Large intestine (tissue), 12 donors: ENCODE measurements at places on chromosomes 12 and 14.

DNA sequence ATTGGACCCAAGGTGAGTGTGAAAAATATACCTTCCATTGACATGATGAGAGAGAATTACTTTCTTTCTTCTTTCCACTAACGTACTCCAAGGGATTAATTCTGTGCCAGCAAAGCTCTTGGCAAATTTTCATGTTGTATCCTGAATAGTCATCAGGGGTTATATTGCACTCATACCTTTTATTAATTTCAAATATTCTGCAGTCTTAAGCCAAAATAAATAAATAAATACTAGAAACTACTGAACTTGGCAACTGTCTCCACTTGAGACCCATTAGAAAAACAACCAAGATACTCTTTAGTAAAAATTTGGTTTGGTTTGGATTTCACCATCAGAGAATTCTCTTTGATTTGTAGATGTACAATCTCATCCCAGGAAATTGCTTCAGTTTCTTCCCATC, 22.1 kb upstream of the CLEC14A start:
- DNase-seq = no peak

GRCh38 chr14:73239393-73240241, 2.3 kb downstream of the PAPLN start:
- no peak for DNase-seq

DNA sequence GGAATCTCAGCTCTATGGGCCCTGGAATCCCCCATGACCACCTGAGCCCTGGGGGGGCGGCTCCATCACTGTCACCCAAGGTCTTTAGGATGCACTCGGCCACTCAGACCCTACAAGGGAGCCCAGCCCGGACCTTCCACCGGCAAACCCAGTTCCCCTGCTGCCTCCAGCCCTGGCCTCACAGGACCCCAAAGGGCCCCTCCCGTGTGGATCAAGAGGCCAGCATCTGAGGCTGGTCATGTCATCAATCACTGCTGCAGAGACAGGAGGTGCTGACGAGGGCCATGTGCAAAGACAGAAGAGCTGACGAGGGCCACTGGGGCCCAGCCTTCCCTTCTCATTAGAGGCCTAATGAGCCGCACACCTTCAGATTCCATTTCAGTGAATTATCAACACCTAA, 39.0 kb upstream of the SFSWAP start:
- no peak for DNase-seq

DNA sequence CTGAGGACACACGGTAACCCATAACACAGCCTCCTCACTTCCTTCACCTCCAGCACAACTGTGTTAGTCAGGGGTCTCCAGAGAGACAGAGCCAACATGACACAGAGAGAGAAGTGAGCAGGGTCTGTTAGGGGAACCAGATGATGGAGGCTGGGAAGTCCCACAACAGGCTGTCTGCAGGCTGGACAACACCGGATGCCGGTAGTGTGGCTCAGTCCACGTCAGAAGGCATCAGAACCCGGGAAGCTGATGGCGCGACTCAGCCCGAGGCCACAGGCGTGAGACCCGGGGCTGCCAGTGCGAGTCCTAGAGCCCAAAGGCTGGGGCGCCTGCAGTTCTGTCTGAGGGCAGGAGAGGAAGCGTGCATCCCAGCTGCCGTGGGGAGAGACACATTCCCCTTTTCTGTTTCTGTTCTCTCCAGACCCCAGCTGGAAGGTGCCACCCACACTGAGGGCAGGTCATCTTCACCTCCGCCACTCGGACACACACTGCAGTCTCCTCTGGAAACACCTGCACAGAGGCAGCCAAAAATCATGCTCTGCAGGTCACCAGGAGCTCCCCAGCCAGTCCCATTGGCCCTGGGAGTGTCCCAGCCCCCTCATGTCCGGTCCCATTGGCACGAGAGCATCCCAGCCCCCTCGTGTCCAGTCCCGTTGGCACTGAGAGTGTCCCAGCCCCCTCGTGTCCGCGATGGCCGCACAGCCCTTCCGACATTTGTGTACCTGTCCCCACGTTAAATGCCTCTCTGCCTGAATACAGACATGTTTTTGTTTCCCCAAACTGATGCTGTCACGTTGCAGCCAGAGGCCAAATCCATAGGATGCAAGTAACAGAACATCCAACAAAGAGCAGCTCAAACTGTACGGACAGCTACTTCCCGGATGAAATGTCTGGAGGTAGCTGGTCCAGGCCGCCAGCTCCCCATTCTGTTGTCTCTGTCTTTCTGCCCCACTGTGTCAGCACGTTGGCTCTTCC, 7.9 kb upstream of the FBRSL1 start:
- no peak for DNase-seq

GRCh38 chr12:110746550-110746949, 3.9 kb upstream of the PPP1CC start:
- no peak for DNase-seq

DNA sequence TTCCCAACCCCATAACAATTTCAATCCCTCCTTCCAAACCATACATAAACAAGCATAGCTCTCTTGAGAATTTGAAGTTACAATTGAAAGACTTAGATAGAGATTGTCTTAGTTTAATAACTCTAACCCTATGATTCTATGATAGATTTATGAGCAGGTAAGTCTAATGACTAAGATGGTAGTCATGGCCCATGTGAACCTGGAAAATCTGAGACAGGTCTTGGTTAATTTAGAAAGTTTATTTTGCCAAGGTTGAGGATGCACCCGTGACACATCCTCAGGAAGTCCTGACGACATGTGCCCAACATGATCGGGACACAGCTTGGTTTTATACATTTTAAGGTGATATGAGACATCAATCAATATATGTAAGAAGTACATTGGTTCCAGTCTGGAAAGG, 248.8 kb downstream of the KCNH5 start:
- no peak for DNase-seq

- no peak for DNase-seq
Observed at GRCh38 chr14:105841022-105842009, 314.9 kb downstream of the TMEM121 start.

GRCh38 chr14:73233564-73233963, 3.7 kb upstream of the PAPLN start:
- no peak for DNase-seq

DNA sequence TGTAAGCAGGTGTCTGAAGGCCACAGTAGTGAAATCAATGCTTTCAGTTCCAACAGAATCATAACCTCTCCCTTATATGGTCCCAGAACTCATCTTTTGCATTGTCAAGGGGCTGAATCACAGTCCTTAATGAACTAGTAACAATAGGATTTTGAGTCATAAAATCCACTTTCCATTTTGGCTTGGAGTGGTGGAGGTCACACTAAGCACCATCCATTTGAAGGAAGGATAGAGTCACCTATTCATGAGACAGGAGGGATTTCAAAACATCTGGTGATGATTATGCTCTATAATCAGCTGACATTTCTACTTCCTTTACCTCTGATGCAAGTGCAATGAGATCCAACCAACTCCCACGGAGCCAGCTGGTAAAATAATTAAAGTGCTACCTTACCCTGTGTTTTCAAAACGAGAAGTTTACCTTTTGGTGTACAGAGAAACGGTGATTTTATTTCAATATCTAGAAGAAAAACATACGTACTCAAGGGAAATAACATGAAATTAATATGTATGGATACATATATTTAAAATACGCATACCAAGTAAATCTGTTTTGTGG, 59.1 kb downstream of the TMEM132D start:
- no peak for DNase-seq

DNA sequence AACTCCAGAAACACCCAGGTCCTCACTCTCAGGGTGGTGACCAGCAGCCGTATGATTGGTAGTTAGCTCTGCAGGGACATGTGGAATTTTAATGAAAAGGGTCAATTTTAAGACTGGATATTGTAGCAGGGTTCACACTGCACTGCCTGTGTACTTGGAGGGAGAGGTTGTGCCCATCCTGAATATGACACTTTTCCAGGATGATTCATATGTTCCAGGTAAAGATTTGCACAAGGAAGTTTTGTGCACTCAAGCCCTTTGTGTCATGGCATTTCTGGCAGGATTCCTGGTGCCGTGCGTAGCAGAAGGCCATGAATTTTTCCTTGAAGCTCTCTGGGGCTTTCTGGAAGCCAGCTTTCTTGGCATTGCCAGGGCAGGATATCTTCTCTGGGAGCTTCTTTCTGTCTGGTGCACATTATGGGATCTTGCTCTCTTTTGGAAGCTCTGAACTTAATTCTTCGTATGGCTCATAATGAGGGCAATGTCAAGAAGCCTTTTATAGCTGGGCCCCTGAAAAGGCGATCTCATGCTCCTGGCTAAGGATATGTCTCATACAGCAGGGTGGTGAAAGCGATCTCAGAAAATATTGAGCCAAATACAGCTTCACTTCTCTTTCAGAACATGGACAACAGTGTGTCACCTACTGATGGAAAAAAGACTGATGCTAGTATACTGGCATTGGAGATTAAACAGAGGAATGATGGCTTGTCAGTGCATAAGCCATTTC, 1133.9 kb downstream of the AACS start:
- DNase-seq = no peak

- DNase-seq = no peak
Observed at GRCh38 chr14:21077672-21078071, 7.6 kb downstream of the ARHGEF40 start.

GRCh38 chr14:96221109-96221650, 16.5 kb downstream of the BDKRB2 start:
- no peak for DNase-seq

DNA sequence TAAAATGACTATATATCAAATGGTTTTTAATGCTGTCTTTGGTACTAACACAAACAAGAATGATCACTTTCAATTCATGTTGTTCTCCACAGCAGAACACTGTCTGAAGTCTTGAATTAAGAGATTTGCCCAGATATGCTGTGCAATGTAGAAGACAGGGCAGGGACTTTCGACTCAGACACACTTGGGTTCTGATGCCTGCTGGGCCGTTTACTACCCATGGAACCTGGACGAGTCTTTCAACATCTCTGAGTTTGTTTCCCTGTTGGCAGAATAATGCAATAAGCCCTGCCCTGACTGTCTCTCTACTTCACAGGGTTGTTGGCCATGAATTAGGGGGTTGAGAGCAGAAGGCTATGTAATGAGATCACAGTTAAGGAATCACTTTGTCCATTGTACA, 162.6 kb upstream of the TMPO start:
- no peak for DNase-seq

- no peak for DNase-seq
Observed at GRCh38 chr14:40494483-40494882, 1062.2 kb upstream of the FBXO33 start.

DNA sequence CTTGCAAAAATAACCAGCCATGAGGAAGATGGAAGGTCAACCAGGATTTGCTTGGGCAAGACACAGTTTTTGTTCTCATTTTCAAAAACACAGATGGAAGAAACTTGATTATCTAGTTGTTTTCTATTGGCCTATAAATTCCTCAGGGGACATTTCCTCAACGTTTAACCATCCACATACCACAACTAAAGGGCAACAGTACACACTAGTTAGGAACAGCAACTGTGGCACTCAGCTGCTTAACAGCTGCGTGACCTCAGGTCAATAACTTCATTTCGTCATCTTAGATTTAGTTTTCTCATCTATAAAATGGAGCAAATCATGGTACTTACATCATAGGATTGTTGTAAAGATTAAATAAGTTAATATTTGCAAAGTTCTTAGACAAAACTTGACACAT, 18.7 kb downstream of the SSTR1 start:
- no peak for DNase-seq

DNA sequence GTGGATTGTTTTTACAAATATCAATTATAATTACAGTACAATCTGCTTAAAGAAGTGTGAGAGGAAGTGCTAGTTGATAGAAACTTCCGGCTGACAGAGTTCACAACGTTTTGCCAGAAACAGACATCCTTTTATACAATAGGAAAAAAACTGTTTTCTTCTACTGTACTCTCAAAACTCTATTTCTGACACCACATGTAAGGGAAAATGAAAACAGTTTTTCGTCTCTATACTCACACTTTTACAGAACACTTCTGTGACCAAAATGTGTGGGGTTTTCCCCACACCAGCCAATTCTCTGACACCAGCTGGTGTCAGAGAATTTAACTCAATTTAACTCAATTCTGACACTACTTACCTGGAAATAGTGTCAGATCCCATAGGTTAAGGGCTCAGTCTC, 24.2 kb upstream of the HIF1A start:
- DNase-seq = no peak

DNA sequence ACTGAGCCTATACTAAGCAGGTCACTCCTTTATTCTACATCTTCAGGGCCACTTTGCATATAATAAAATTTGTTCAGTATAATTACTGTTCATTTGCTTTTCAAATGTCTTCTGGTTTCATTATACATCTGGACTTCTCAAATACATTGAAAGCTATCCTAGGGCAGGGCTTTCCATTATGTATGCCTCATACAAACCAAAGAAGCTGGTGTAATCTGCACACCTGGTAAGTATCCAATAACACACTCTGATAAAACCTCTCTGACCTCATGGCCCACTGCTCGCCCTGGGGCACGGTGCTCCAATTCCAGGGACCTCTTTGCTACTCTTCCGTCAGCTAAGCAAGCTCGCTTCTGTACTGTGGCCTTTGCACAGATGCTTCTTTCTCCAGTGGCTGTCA, 21.9 kb upstream of the ISM2 start:
- DNase-seq = no peak

DNA sequence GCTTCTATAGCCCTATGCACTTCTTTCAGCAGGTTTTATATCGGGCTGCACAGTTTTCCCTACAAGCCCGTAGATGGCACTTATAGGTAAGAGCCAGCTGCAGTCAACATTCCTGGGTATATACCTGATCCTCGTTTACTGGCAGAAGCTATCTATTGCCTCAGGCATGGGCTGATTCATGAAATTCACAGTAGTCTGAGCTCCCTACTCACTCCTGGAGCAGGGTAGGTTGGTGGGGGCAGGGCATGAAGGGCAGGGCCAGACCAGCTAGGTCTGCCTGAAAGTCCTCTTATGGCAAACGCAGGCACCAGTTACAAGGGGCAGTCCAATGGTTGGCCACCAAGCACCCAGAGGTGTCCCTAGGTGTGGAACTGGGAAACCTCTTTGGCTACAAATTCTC, 345.8 kb downstream of the RPS29 start:
- DNase-seq = no peak

- DNase-seq = no peak
Observed at GRCh38 chr12:51244269-51244668, 5.6 kb downstream of the DAZAP2 start.

DNA sequence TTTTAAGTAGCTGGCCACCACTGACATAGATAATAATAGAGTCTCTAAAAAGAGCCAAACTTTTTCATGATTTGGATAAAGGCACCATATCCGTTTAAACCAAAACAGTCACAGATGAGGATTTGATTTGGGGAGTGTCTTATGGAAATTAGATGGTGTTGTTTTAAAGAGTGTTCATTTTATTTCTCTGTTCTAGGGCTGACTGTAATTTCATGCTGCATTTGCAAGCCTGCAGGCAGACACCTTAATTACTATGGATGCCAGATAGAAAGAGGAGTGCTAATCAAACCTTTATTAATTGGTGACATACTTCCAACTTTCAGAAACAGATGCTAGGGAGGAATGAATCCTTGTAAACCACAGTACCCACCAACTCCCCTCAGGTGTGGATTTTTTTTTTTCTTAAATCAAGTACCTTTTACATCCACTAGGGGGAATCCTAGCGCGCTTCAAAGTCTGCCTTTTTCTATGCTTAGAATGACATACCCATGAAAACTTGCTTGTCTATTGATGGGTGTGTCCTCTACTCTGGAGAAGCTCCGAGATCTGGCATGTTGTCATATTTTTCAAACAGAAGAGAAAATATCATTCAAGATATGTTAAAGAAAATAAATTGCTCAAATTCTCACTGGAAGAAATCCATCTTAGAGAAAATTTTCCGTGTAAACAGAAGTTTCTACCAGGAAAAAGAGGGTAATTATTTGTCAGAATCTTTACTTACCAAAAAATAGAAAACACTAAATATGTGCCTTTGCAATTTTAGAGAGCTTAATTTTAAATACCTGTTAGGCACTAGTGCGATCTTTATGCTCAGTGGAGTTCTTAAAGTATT, 14.2 kb upstream of the PLXNC1 start:
- peak; percentile 63 for DNase-seq

- DNase-seq = no peak
Observed at GRCh38 chr14:47226877-47227520, 448.4 kb downstream of the MDGA2 start.
